NCI-H2081 (cell line): ENCODE measurements at places on chromosomes 5 and 9.

DNA sequence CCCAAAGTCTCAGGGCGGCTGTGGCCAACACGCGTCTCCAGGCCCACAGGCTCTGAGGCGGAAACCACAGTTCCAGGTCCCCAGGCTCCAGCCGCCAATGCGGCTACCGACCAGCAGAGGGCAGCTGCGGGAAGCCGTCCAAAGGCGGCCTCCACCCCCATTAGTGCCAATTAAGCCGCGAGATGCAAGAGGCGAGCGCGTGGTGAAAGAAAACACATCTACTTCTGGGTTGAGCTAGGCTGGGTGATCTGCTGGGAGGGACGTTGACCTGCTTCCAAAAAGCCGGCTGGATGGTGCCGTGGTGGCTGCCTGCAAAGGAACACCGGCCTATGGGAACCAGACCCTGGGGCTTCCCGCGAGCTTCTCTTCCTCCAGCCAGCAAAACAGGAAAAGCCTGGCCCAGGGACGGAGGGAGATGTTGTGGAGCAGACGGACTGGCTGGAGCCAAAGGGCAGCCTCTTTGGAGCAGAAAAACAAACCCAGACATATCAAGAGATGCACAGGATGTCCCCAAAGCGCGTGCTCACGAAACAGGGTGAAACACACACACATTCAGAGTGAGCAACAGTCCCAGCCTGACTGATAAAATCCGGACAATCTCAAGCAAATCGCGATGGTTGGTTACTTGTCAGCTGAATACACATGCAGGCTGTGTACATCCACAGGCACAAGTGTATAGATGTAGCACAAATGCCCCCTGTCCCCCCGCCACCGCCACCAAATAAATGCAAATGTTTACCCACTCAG lies 187.1 kb upstream of the BRINP1 start:
- peak; percentile 88 for DNase-seq

DNA sequence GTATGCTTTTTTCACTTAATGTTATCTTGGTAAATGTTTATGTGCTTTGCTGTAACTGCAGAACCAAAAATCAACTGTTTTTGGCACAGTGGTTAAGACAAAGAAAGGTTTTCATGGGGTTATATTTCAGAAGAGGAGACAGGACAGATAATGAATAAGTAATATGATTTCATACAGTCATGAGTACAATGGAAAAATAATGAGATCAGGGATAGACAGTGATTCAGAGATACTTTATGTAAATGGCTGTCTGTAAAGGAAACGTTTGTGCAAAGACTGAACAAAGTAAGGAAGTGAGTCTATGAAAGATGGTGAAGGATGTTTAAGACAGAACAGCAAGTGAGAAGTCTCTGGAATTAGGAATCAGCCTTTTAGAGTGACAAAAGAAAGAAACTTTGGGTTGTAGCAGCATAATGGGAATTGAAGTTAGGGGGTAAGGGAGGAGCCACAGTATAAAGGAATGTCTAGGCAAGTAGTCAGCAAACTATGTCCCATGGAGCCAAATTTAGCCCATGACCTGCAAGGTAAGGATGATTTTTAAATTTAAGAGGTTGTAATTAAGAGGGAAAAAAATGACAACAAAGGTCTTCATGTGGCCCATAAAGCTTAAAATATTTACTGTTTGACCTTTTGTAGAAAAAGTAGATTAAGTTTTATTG lies 55.0 kb downstream of the TNPO1 start:
- no peak for DNase-seq

GRCh38 chr5:161804263-161804662 lies 43.7 kb upstream of the GABRA1 start:
- no peak for DNase-seq

- no peak for DNase-seq
Observed at GRCh38 chr9:84742261-84742660, 72.7 kb downstream of the NTRK2 start.

- DNase-seq: no peak
Observed at GRCh38 chr5:178454821-178455479, 135.2 kb downstream of the COL23A1 start.

DNA sequence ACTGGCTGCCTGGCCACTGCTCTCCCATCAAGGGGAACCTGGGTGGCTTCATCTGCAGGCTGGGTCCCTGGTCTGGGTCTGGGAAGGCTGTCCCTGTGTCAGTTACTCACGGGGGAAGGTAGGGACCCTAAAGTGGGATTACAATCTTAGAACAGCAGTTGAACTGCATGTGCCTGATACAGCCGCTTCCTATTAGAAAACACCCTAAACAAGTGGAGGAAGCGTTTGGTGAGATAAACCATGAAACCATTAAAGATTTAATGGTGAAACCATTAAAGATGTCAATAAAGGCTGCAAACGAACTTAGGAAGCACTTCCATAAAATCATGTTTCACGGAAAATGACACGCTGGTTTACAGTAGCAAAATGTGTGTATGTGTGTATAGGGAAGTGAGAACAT lies 2.5 kb upstream of the GFI1B start:
- no peak for DNase-seq
